Right cardiac atrium (tissue), 5 donors: ENCODE measurements at places on chromosomes 3 and 15. TPM values are rescaled to one million over a fixed set of nuclear protein-coding genes. Genes with fewer than 3 reads are reported as not detected.

Gene TMEM40
- polyA plus RNA-seq: 5.2 TPM

Gene XPC
- 8.8 TPM for polyA plus RNA-seq

DNA sequence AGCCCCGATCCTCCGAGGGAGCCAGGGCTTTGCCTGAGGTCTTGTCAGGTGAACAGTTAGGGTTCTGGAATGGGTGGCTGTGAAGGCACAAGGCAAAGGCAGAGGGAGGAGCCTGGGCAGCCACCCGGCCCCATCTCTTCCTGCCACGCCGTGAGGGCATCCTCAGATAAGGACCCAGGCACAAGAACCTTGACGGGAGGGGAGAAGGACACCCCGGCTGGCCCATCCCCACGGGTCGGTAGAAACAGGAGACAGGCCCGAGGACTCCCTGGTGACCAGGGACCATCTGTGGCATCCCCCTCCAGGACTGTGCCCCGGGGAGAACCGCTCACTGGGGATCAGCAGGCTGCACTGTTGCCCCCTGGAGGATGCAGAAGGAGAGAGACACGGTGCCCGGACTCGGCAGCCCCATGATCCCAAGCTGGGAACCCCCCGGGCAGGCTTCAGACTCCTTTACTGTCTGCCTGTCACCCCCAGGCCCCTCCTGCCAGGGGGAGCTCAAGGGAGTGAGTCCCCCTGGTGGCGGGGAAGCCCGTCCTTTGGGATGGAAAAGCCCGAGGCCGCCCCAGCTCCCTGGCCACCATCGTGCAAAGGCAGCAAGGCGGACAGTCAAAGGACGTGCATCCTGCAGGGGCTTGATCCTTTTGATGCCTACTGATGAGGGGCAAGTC is 12.3 kb upstream of the PCSK6 start:
- peak; percentile 75 for DNase-seq

GRCh38 chr15:78007964-78008886 is 69.3 kb downstream of the TBC1D2B start:
- peak; percentile 90 for DNase-seq

GRCh38 chr15:69820819-69821218 is 276.9 kb downstream of the TLE3 start:
- no peak for DNase-seq

DNA sequence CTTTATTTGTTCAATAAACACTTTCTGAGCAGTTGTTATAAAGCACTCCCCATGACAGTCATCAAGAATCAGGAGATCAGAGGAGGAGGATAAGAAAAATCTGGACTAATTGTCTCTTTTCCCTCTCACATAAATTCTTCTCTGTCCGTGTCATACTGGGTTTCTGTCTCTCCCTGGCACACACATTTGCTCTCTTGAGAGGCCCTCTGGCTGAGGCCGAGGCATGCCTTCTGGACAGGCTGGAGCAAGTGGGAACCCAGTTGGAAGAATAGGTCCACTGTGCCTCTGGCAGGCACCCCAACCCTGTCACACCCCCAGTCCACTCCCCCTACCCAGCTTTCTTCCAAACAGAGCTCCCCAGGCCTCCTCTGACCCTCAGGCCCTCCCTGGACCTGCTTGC is 315.8 kb downstream of the UACA start:
- no peak for DNase-seq

DNA sequence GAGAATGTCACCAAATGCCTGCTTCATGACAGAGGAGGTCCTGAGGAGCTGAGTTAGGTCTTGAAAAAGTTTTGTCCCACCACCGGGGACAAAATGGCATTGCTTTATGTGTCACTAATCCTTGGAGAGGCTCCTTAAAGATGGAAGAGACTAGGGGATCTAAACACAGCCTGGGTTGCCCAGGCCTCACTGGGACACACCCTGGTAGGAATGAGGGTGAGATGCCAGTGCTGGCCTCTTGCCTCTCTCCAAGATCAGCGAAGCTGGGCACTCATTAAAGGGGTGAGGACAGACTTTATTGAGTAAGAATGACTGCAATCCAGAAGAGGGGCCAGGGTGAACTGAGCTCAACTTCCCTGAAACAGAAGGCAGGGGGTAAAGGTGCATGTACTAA is 58.5 kb upstream of the KLF13 start:
- no peak for DNase-seq

GRCh38 chr3:54355800-54356199 is 233.4 kb downstream of the CACNA2D3 start:
- DNase-seq: no peak

DNA sequence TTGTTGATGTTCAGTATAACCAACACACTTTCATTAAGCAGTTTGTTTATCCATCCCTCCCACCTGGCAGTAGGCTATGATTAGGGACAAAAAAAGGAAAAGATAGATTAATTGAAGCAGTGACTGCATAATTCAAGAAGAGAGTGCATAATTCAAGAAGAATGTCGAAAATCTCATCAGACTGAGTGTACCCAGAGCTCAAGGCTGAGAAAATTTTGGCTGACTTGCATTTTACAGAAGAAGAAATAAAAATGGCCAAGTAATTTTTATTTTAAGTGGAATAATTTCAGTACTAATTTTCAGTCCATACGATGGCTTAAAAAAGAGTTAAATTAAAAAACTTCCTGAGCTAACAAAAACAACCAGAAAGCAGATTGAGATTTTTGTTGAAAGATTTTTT is 145.4 kb upstream of the LRRFIP2 start:
- no peak for DNase-seq

DNA sequence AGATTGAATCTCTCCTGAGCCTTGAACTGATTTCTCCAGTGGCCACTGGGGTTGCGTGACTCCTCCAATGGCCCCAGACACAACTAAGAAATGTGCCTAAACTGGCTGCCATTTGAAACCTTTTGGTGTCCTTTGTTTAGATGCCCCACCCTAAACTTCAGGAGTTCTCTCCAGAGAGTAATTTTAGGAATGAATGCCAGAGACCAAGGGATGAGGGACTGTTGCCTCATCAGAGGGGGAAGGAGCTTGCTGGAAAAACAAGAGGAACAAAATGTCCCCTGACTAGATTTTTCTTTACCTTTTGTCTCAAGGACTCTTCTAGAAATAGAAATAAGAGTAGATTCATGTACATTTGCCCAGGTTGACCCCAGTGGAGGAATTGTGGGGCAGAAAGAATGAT is 8.1 kb upstream of the ADPRH start:
- DNase-seq: no peak

- no peak for DNase-seq
Observed at GRCh38 chr15:67023517-67024313, 41.7 kb upstream of the SMAD3 start.

- no peak for DNase-seq
Observed at GRCh38 chr15:37872661-37873060, 61.8 kb upstream of the TMCO5A start.

DNA sequence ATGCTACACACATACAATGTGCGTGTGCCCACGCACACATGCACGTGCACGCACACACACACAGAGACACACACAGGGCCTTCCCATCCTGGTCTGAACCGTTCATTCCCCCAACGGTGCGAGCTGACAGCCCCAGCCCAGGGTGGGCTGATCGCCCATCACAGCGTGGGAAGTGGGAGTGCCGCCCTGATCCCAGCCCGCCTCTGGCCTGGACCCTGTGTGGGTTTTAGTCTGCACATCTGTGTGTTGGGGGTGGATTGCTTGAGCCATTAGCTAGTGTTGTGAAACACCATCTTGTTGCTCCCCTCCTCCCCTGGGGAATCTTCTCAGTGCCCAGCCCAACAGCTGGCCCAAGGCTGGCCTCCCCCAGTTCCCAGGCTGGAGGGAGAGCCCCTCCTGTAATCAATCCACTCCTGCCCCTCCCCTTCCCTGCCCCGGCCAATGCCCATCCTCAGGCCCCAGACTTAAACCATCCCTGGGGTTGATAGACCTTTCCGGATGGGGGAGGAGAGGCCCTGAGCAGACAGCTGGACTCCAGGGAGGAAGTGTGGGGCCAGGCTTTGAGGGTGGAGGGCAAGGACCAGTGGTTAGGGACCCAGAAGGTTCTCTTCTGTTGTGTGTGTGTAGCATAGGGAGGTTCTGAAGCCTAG is 8.3 kb downstream of the SEMA3G start:
- DNase-seq: peak; percentile 78

DNA sequence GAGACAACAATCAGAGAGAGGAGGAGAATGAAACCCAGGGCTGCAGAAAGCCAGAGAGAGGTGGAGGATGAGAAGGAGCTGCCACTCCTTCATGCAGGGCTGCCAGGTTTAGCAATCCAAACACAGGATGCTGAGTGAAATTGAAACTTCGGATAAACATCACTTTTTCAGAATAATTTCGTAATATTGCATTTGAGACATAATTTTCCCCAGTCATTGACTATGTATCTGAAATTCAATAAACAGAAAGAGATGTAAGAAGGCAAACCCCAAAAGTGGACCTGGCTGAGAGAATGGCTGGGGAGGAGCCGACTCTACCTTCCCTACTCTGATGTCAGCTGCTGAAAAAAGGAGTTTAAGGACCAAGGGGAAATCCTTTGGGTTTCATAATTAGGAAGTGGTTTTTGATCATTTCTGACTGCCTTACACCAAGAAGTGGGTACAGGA is 33.8 kb downstream of the SLC9A9 start:
- DNase-seq: no peak

GRCh38 chr15:81064253-81064652 is 63.5 kb downstream of the TLNRD1 start:
- DNase-seq: no peak

GRCh38 chr3:25783661-25784512 is 644 bp upstream of the NGLY1 start:
- DNase-seq: peak; percentile 67
